ENCODE measurements at places on chromosomes 16 and 17.
A peak's percentile ranks its signal among the peaks of the same experiment; 100 is the strongest.

GRCh38 chr17:42773290-42774035 is at the start of gene VPS25:
Gene VPS25 (plus strand): TSS chr17:42773449. CDS start chr17:42773476, 27 bp downstream.
- DNase-seq, result peak; percentile 94

- no peak for DNase-seq
These were observed 11.7 kb upstream of the TOB1 start for GRCh38 chr17:50877838-50878237.

GRCh38 chr17:21352221-21352980 is 23.8 kb upstream of the KCNJ12 start:
- DNase-seq, result no peak

- DNase-seq, result no peak
These were observed 5.1 kb upstream of the SPAG7 start for GRCh38 chr17:4972752-4973151.

DNA sequence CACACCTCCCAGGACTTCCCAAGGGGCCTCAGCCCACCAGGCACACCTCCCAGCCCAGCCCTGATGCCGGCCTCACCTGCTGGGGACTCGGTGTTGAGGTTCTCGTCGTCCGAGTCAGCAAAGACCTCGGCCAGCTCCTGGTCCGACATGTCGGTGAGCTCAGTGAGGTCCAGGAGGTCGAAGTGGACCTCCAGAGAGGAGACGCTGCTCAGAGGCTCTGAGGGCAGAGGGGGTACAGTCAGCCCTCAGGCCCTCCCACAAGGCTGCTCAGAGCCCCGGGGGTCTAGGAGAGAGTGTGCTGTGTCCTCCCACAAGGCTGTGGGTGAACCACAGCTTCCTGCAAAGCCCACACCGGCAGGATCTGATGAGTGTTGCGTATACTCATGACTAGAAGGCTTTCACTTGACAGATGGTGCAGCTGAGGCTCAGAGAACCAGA is 10.5 kb downstream of the DBNDD1 start:
- DNase-seq, result no peak

GRCh38 chr17:81556863-81557262 is 4.7 kb upstream of the FAAP100 start:
- no peak for DNase-seq

DNA sequence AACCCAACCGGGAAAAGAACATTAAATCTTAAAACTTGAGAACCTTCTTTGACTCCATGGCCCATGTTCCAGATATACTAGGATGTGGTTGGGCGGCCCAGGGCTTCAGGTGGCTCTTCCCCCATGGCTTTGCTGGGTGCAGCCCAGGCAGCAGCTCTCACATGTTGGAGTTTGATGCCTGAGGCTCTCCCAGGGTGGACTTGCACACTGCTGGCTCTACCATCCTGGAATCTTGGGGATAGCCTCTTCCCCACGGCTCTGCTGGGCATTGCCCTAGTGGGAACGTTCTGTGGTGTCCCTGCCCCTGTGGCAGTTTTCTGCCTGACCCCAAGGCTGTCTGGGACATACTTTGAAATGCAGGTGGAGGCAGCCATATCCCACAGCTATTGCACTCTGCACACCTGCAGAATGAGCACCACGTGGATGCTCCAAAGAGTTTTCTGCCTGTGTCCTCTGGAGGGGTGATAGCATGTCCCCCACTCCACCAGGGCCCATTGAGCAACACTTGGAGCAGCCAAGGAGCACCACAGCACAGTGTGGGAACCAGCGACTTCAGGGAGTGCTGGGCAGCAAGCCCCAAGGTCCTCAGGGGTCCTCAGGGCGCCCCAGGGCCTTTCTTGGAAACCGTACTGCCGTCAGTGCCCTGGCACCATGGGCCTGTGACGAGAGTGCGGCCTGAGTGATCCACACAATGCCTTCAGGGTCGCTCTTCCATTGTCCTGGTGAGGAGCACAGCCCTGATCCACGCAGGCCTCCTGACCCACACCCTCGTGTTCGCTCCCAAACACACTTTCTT is 70.8 kb downstream of the GOSR1 start:
- DNase-seq, result peak; percentile 43

- DNase-seq, result peak; percentile 88
These were observed 6.7 kb upstream of the CCDC92B start for GRCh38 chr17:2755891-2756724.

- no peak for DNase-seq
These were observed 359.8 kb upstream of the ERCC4 start for GRCh38 chr16:13560151-13560550.

GRCh38 chr17:61619953-61620352 is 28.9 kb upstream of the NACA2 start:
- DNase-seq, result no peak

GRCh38 chr17:45009676-45010467 is 41.6 kb downstream of the DCAKD start:
- no peak for DNase-seq

GRCh38 chr17:79361873-79362771 is 248.7 kb downstream of the RBFOX3 start:
- no peak for DNase-seq

- DNase-seq, result no peak
These were observed 77.9 kb downstream of the CCT6B start for GRCh38 chr17:34883106-34884000.

GRCh38 chr17:13825526-13826040 is 223.9 kb upstream of the HS3ST3A1 start:
- DNase-seq, result no peak

GRCh38 chr16:88524973-88525662 is 45.1 kb upstream of the ZC3H18 start:
- DNase-seq, result no peak
